H9 (cell line): ENCODE measurements at places on chromosomes 4 and X. TPM values are rescaled to one million over a fixed set of nuclear protein-coding genes. Genes with fewer than 3 reads are reported as not detected.
A peak's percentile ranks its signal among the peaks of the same experiment; 100 is the strongest.

DNA sequence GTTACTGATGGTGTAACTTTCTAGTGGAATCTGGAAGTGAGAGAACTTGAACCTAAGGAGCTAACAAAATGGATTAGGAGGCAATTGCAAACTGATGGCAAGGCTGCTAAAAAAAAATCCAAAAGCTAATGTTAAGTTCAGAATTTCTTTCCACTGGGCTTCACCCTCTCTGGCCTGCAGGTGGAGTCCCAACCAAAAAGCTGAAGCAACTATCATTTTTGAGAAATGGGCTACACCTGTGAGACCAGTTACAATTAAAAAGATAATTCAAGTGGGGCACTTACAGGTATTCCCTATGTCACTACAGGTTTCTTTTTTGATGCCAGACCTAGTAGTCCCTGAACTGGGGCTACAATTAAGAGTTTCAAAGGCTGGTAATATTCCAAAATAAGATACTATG is 142.1 kb upstream of the FTHL17 start:
- H3K36me3 ChIP-seq, result peaks cover 6% of the 10 kb centered on the region; the same call in 1 of the 2 replicates
- no peaks in the 10 kb centered on the region for H3K27me3 ChIP-seq
- no peak overlapping the region for H3K4me3 ChIP-seq
- no peaks in the 10 kb centered on the region; the same call in 1 of the 2 replicates for H3K4me1 ChIP-seq
- H3K27ac ChIP-seq, result no peak overlapping the region

Gene GAGE12E
- not detected in 2 replicates for total RNA-seq

DNA sequence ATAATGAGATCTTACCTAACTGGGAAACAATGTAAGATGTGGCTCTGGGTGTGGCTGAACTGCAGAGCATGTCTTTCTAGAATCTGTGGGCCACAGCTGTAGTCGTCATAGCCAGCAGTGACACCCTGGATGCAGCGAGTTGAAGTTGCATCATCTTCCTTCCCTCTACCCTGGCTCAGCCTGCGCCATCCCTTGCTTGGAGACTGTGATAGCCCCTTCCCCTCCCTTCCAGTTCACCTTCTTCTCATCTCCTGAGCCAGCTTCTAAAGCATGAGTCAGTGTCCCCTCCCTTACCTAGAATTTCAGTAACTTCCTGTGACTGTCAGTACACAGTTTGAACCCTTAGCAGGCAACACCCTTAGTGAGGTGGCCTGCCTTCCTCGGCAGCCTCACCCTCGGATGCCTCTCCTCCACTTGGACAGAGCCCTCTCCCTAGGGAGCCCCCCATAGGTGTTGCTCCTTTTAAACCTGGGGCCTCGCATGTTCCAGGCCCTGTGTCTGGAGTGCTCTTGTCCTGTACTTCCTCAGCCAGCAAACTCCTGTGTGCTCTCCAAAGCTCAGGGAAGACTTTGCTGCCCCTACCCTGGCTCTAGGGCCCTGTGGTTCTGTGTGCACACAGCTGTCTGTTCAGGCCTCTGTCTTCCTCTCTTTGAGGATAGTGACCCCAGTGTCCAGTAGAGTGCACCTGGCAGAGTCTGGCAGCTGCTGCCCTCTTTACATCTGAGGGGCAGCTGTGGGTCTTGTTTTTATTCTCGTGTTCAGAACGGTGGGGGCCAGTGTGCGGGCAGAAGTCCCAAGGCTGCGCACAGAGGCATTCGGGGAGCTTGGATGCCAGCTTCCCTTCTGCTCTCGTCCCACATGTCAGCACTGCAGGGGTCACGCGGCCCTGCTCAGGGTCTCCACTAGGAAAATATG is 43.7 kb upstream of the TADA2B start:
- no peak for DNase-seq
- H3K27me3 ChIP-seq, result no peaks in the 10 kb centered on the region
- H3K36me3 ChIP-seq, result peaks cover 86% of the 10 kb centered on the region
- H3K4me3 ChIP-seq, result no peak overlapping the region
- no peak overlapping the region for H3K27ac ChIP-seq

GRCh38 chr4:44629280-44629866 is 22.1 kb downstream of the YIPF7 start:
- DNase-seq, result peak; percentile 38
- H3K36me3 ChIP-seq, result no peaks in the 10 kb centered on the region
- no peak overlapping the region for H3K27ac ChIP-seq
- H3K4me3 ChIP-seq, result no peak overlapping the region

DNA sequence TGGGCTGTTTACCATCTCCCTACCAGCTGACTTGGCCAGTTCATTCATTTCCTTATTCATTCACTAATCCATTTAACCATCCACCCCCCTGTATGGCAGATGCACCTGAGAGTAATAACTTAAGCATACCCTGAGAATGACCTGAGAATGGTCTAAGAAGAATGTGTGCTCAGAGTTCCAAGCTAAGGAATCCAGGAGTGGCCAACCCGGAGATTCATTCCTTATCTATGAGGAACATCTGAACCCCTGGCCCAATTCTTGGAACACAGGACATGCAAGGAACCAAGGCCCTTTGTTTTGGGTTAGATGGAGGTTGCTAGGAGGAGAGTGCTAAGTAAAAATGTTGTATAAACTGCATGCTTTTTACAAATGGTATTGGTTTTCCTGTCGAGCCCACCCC is 13.5 kb upstream of the STARD8 start:
- no peak overlapping the region for H3K4me3 ChIP-seq
- no peaks in the 10 kb centered on the region for H3K4me1 ChIP-seq
- no peak for DNase-seq
- H3K27me3 ChIP-seq, result no peaks in the 10 kb centered on the region

Gene CXorf49
- total RNA-seq, result not detected in 2 replicates

Gene NUP62CL
- total RNA-seq, result 3.9 and 4.3 TPM in 2 replicates

Gene DKK2
- total RNA-seq, result 0.11 TPM in 1 of 2 replicates, not detected in the other

GRCh38 chrX:110201799-110202198 is 116.1 kb downstream of the AMMECR1 start:
- no peaks in the 10 kb centered on the region for H3K27me3 ChIP-seq
- H3K36me3 ChIP-seq, result no peaks in the 10 kb centered on the region; the same call in 2 of the 3 replicates
- H3K27ac ChIP-seq, result no peak overlapping the region
- H3K4me3 ChIP-seq, result no peak overlapping the region
- no peaks in the 10 kb centered on the region; the same call in 1 of the 2 replicates for H3K4me1 ChIP-seq

Gene PRICKLE3
- total RNA-seq, result 9.7 and 12.2 TPM in 2 replicates

GRCh38 chr4:5730993-5731990 is 20.3 kb downstream of the EVC start:
- no peak overlapping the region for H3K27ac ChIP-seq
- peaks cover 46% of the 10 kb centered on the region for H3K36me3 ChIP-seq
- H3K4me1 ChIP-seq, result no peaks in the 10 kb centered on the region; the same call in 1 of the 2 replicates
- H3K4me3 ChIP-seq, result no peak overlapping the region

DNA sequence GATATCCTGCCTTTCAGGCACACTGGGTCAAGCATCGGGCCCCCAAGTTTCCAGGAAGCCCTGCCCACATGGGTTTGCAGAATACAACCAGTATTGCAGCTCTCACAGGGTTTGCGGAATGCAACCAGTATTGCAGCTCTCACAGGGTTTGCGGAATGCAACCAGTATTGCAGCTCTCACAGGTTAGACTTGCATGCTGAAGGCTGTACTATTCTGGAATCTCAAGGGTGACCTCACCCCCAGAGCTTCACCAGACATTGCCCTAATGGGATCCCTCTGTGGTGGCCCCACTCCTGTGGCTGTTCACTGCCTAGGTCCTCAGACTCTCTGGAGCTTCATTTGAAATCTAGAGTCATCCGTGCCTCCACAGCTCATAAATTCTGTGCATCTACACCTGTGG is 640.7 kb upstream of the ATOH1 start:
- no peaks in the 10 kb centered on the region for H3K27me3 ChIP-seq
- H3K36me3 ChIP-seq, result peaks cover 1% of the 10 kb centered on the region; the same call in 2 of the 3 replicates
- no peaks in the 10 kb centered on the region for H3K4me1 ChIP-seq
- no peak overlapping the region for H3K27ac ChIP-seq

DNA sequence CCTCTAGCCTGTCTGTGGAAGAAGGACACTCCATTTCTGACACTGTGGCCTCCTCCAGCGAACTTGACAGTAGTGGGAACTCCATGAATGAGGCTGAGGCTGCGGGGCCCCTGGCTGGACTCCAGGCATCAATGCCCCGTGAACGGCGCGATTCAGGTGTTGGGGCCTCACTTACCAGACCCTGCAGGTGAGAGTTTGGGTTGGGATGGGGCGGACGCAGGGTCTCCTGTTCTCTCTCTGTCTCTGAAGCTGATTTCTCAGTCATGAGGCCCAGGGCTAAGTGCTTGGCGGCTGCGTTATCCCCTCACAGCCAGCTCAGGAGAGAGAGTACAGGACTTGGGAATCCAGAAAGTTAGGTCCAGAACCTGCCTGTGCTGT is 71.0 kb downstream of the STARD8 start:
- no peaks in the 10 kb centered on the region for H3K4me1 ChIP-seq
- no peaks in the 10 kb centered on the region for H3K27me3 ChIP-seq
- H3K36me3 ChIP-seq, result peaks cover 9% of the 10 kb centered on the region; the same call in 1 of the 2 replicates
- no peak for DNase-seq

GRCh38 chr4:100839712-100840111 is 321.9 kb upstream of the EMCN start:
- H3K36me3 ChIP-seq, result peaks cover 4% of the 10 kb centered on the region; the same call in 2 of the 3 replicates
- no peak for DNase-seq
- 0 out of 2 replicates have a peak, but pooled peaks cover 3% of the 10 kb centered on the region for H3K4me1 ChIP-seq
- H3K27me3 ChIP-seq, result no peaks in the 10 kb centered on the region

DNA sequence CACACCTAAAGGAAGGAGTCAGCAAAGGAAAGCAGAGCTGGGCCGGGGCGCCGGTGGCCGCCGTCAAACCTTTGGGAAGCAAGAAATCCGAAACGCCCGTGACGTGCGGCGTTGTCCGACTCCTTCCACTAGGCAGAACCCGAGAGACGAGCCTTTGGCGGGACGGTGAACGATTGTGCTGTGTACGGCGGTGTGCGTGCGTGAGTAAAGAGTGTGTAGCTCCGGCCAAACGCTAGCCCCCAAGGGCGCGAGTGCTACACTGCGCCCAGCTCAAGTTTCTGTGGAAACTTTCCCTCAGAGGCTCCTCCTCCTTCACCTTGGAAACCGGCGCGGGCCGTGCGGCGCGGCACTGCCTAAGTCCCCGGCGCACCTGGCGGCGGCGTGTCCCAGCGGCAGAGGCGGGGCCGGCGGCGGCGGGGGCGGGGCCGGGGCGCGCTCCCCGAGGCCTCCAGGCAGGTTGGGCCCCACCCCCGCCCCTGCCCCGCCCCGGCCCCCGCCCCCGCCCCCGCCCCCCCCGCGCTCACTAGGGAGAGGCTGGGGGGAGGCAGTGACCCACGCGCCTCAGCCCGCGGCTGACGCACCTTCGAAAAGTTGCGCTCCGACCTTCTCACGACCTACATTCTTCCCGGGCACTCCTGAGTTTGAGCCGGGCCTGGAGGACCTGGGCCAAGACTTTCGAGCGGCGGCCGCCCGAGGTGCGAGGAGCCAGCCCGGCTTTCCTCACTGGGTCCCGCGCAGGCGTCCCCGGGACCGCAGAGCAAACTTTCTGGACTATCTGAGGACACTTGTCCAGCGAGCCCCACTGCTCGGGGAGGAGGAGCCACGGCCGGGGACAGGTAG is at the start of gene FHIP1A:
Gene FHIP1A, plus strand, starts transcription at position 547 of the 840 bp plus-strand sequence. CDS start 157,084 bp downstream, outside the sequence.
- no peaks in the 10 kb centered on the region for H3K27me3 ChIP-seq
- peaks cover 3% of the 10 kb centered on the region; the same call in 1 of the 3 replicates for H3K36me3 ChIP-seq
- peak; percentile 94 for DNase-seq
- no peaks in the 10 kb centered on the region; the same call in 1 of the 2 replicates for H3K4me1 ChIP-seq
- H3K4me3 ChIP-seq, result peak within 1 kb of the TSS; percentile 95
- H3K27ac ChIP-seq, result peak within 1 kb of the TSS; percentile 18

DNA sequence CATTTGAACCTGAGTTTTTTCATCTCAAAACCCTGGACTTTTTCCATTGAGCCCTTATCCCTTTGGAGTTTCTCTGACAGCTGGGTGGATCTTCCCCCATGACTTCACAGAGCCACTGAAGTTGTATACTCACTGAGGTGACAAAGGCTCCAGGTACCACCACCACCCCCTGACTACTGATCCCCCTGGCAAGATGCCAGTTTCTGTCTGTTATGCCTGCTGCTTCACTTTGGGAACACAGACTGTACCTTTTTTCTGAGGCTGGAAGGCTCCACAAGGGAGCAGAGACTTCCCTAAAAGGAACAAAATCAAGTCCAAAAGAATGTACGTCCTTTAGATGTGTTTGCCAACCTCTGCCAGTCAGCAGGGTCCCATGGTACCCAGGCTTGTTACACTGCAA is 160.3 kb upstream of the JADE1 start:
- H3K27me3 ChIP-seq, result no peaks in the 10 kb centered on the region
- DNase-seq, result no peak
- H3K4me1 ChIP-seq, result peaks cover 6% of the 10 kb centered on the region; the same call in 1 of the 2 replicates
- peaks cover 12% of the 10 kb centered on the region; the same call in 1 of the 2 replicates for H3K36me3 ChIP-seq
- no peak overlapping the region for H3K4me3 ChIP-seq
- no peak overlapping the region for H3K27ac ChIP-seq

GRCh38 chr4:152265149-152265621 is 270.7 kb downstream of the FBXW7 start:
- no peak overlapping the region for H3K4me3 ChIP-seq
- no peak overlapping the region for H3K27ac ChIP-seq
- no peak for DNase-seq
- H3K4me1 ChIP-seq, result no peaks in the 10 kb centered on the region
- H3K36me3 ChIP-seq, result 0 out of 2 replicates have a peak, but pooled peaks cover 3% of the 10 kb centered on the region

- H3K27ac ChIP-seq, result no peak overlapping the region
- peaks cover 5% of the 10 kb centered on the region; the same call in 1 of the 2 replicates for H3K4me1 ChIP-seq
- H3K36me3 ChIP-seq, result no peaks in the 10 kb centered on the region
- no peak overlapping the region for H3K4me3 ChIP-seq
- no peaks in the 10 kb centered on the region for H3K27me3 ChIP-seq
Measured at GRCh38 chr4:98491899-98492559, 166.4 kb downstream of the TSPAN5 start.

- H3K27ac ChIP-seq, result no peak overlapping the region
- no peak overlapping the region for H3K4me3 ChIP-seq
- no peaks in the 10 kb centered on the region for H3K27me3 ChIP-seq
- peaks cover 4% of the 10 kb centered on the region; the same call in 1 of the 2 replicates for H3K36me3 ChIP-seq
- no peak for DNase-seq
Measured at GRCh38 chrX:49704691-49705404, 9.1 kb upstream of the PAGE1 start.

- H3K4me1 ChIP-seq, result no peaks in the 10 kb centered on the region
- peaks cover 4% of the 10 kb centered on the region; the same call in 1 of the 3 replicates for H3K36me3 ChIP-seq
- no peak overlapping the region for H3K27ac ChIP-seq
- no peak overlapping the region for H3K4me3 ChIP-seq
Measured at GRCh38 chrX:95703696-95704095, 980.9 kb upstream of the DIAPH2 start.
